Psoas muscle (tissue), 8 donors: ENCODE measurements at places on chromosomes 7 and 10. TPM values are rescaled to one million over a fixed set of nuclear protein-coding genes. Genes with fewer than 3 reads are reported as not detected.
A peak's percentile ranks its signal among the peaks of the same experiment; 100 is the strongest.

GRCh38 chr10:43921478-43921877 lies 272.8 kb upstream of the ZNF32 start:
- no peak for DNase-seq

DNA sequence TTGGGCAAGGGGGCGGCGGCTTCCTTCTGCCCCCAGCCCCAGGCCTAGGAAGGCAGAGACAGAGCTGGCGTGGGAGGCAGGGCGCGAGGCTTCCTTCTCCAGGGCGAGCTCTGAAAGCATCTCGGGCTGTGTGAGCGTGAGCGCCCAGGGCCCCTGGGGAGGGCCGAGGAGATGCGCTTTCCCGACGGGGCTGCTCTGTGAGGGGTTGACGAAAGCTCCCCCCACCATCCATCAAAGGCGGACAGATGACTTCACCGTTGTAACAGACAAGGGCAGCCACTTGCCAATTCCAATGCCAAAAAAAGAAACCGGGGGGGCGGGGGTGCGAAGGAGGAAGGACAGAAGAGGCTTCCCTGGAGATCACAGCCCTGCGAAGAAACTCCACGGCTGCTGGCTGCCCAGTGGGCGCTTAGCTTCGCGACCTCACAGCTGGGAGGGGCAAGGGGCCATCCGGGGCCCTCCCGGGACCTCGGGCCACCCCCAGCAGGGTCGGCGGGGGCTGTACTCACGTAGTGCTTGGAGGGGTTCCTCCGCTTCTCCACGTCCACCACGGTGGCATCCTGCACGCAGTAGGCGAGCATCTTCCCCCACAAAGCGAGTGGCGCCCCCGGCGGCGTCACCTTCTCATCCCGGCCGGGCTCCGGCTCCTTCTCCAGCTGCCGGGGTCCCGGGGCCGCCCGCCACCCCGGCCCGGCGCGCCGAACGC lies 537 bp downstream of the SH3PXD2A start:
- DNase-seq, result peak; percentile 54

DNA sequence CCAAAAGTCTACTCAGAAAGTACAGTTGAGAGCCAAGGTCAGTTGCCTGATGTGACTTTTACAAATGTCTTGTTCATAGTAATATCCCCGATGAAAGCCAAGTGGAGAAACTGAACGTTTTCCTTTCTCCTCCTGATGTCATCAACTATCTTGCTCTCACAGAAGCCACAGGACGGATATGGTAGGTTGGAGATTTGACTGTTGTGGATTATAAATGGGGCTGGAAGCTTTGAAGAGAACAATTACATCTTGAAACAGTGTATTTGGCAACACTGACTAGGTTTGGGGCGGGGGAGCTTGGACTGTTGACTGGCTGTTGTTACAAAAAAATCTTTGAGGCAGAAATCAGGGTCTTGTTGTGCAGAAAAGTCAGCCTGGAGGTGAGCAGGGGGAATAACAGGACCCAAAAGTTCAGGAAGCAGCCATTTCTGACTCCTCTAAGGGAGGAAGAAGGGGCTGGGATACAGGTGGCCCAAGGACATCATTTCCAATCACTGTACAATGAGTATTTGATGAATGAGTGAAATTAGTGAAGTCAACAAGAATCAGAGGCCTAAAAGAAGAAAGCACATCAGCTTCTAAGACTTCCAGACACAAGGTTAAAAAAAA lies 24.3 kb downstream of the PLEKHS1 start:
- DNase-seq, result no peak

DNA sequence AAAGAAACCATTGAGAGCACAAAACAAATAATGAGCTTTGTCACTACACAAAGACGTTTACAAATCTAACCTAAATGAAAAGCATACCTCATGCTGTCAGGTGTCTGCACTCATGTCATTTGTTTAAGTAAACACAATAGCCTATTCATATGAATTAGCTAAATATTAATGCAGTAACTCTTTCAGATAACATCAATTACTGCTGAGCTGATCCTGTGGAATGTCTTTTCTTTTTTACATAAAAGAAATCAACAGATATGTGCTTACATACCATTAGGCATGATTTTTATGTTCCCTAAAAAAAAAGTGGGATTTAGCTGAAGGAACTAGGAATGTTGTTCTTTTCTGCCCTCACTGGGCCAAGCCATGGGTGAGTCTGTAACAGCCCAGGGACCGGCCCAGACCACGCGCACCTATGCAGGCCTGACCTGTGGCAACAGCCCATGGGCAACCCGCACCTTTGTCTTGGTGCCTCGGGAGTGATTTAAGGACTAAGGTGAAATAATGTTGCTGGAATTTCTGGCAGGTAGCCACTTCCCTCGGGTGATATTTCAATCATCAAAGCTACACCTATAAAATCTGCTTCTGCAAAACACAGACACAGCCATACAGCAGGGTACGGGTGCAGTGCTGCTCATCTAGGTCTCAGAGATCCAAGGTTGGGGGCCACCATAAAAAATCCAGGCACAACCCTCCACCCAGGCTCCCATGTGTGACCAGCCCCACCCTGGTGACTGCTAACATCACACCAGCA lies 44.6 kb downstream of the FGFR2 start:
- DNase-seq, result no peak

GRCh38 chr10:22690614-22691431 lies 23.6 kb downstream of the PIP4K2A start:
- no peak for DNase-seq

DNA sequence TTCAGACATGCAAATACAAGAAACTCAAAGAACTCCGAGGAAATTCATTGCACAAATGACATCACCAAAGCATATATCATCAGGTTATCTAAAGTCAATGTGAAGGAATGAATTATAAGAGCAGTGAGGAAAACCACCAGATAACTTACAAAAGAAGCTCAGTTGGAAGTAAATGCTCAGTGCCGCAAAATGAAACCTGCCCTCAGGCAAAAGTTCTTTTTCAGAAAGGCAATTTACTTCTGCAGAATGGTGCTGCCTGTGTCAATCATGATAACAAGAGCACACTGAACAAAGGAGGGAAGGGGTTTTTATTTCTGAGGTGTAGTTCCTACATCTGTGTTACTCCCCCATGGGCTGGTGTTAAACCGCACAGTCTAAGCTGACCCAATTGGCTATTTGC lies 550.6 kb upstream of the SEMA3D start:
- DNase-seq, result no peak

Gene PKD2L1
- total RNA-seq, result not detected
